ENCODE measurements at places on chromosomes 4 and X.

GRCh38 chr4:54227256-54228055 lies 1.6 kb upstream of the PDGFRA start:
- peaks cover 10% of the 10 kb centered on the region for H3K4me1 ChIP-seq
- H3K4me3 ChIP-seq = peak overlapping the region; percentile 9
- DNase-seq = no peak
- no peak overlapping the region for H3K27ac ChIP-seq
- no peaks in the 10 kb centered on the region for H3K27me3 ChIP-seq

DNA sequence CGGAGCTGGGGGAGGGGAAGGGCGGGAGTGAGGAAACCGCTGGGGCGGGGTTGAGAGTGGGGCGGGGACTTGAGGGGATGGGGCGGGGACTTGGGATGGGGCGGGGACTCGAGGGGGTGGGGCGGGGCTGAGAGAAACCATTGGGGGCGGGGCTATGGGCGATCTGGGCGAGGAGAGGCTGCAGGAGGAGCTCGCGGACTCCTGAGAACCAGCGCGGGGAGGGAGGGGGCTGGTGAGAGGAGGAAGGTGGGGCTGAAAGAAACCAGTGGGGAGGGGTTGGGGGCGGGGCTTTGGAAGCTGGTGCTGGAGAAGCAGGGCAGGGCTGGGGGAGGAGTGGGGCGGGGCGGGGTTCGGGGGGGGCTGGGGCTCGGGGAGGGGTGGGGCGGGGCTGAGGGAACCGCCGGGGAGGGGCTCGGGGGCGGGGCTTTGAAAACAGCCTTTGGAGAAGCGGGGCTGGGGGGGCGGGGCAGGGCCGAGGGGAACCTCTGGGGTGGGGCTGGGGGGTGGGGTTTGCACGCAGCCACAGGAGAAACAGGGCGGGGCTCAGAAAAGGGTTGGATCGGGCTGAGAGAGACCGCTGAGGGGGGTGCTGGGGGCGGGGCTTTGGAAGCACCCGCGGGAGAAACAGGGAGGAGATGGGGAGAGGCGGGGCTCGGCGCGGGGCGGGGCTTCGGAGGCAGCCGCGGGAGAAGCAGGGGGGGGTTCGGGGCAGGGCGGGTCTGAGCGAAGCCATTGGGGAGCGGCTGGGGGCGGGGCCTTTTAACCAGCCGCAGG lies 777 bp upstream of the EOLA2 start:
- no peaks in the 10 kb centered on the region for H3K4me1 ChIP-seq
- no peaks in the 10 kb centered on the region for H3K27me3 ChIP-seq
- H3K4me3 ChIP-seq = peak overlapping the region; percentile 78
- peak; percentile 69 for DNase-seq
- no peaks in the 10 kb centered on the region for H3K36me3 ChIP-seq

DNA sequence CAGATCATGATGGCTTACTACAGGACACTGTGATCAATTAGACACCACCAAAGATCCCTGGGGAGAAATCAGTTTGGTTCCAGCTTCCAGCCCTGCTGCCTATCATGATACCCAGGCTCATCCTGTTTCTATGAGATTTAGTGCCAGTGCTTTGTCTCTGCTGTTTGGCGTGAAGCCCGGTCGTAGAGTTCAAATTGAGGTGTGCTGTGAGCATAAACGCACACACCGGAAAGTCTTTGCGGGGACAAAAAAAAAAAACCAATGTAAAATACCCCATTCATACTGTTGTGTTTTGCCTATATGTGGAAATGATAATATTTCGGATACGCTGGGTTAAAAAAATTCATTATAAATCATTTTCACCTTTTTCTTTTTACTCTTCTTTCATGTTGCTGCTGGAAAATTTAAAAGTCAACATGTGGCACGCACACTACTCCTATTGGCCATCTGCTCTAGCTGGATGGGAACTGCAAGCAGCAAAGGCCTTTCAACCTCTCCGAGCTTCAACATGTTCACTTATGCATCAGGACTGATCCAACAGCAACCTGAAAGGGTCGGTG lies 607 bp upstream of the DKC1 start:
- no peaks in the 10 kb centered on the region for H3K27me3 ChIP-seq
- H3K4me3 ChIP-seq = peak overlapping the region; percentile 50
- H3K4me1 ChIP-seq = peaks cover 5% of the 10 kb centered on the region
- no peak for DNase-seq

GRCh38 chr4:119209077-119209476 lies 3.4 kb upstream of the USP53 start:
- H3K4me3 ChIP-seq = peak overlapping the region; percentile 18
- H3K4me1 ChIP-seq = peaks cover 35% of the 10 kb centered on the region
- peak; percentile 95 for DNase-seq
- no peaks in the 10 kb centered on the region for H3K36me3 ChIP-seq
- peak overlapping the region; percentile 70 for H3K27ac ChIP-seq

DNA sequence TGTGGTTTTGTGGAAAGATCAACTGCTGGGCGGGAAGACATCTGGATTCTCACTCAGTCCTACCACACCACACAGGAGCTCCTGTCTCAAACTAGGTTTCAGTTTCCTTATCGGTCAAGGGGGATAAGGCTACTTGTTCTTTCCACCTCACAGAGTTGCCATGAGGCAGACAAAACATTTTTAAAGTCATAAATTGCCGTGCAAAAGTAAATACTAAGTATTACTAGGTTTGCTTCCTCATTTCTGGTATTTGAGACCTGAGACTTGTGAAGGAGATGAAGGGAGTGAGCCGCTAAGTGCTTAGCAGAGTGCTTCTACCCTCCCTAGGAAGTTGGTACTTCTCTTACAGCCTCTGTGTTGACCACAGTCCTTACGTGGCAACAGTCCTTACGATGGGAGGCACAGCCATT lies 1.5 kb downstream of the LAP3 start:
- no peaks in the 10 kb centered on the region for H3K27me3 ChIP-seq
- DNase-seq = no peak
- H3K36me3 ChIP-seq = peaks cover 28% of the 10 kb centered on the region
- peaks cover 18% of the 10 kb centered on the region for H3K4me1 ChIP-seq
- H3K27ac ChIP-seq = no peak overlapping the region

- H3K4me3 ChIP-seq = no peak overlapping the region
- no peaks in the 10 kb centered on the region for H3K4me1 ChIP-seq
- DNase-seq = no peak
- no peaks in the 10 kb centered on the region for H3K27me3 ChIP-seq
- no peaks in the 10 kb centered on the region for H3K36me3 ChIP-seq
- no peak overlapping the region for H3K27ac ChIP-seq
Observed at GRCh38 chr4:94135701-94136100, 72.0 kb upstream of the SMARCAD1 start.

- H3K4me1 ChIP-seq = peaks cover 5% of the 10 kb centered on the region
- DNase-seq = no peak
- no peak overlapping the region for H3K27ac ChIP-seq
- no peaks in the 10 kb centered on the region for H3K27me3 ChIP-seq
- H3K4me3 ChIP-seq = no peak overlapping the region
Observed at GRCh38 chrX:71669492-71669891, 2.1 kb downstream of the LOC101059915 start.

DNA sequence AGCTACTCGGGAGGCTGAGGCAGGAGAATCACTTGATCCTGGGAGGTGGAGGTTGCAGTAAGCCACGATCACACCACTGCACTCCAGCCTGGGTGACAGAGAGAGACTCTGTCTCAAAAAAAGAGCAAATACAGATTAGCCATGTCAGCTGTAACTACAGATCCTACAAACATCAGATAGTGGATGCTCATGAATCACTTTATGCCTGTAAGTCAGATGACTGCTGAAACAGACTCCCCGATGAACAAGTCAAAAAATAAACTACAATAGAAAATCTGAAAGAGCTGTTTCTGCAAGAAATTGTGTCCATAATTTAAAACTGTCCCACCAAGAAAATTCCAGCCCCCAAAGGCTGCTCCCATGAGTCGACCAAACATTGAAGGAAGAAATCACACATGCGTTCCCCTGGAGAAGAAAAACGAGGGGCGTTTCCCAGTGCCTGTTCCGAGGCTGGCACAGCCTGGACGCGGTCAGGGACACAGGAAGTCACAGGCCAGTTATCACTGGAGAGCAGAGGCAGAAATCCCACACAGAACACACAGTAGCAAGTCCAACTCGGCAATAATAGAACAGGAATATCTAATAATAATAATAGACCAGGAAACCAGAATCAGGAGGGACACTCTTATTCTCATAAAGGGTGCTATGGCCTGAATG lies 30.0 kb upstream of the GTPBP6 start:
- no peaks in the 10 kb centered on the region for H3K4me1 ChIP-seq
- no peak for DNase-seq
- H3K27me3 ChIP-seq = no peaks in the 10 kb centered on the region
- no peaks in the 10 kb centered on the region for H3K36me3 ChIP-seq
- no peak overlapping the region for H3K4me3 ChIP-seq

GRCh38 chr4:75679876-75680575 lies 6.8 kb upstream of the G3BP2 start:
- no peak overlapping the region for H3K27ac ChIP-seq
- H3K27me3 ChIP-seq = no peaks in the 10 kb centered on the region
- no peaks in the 10 kb centered on the region for H3K36me3 ChIP-seq
- DNase-seq = no peak
- H3K4me3 ChIP-seq = no peak overlapping the region

DNA sequence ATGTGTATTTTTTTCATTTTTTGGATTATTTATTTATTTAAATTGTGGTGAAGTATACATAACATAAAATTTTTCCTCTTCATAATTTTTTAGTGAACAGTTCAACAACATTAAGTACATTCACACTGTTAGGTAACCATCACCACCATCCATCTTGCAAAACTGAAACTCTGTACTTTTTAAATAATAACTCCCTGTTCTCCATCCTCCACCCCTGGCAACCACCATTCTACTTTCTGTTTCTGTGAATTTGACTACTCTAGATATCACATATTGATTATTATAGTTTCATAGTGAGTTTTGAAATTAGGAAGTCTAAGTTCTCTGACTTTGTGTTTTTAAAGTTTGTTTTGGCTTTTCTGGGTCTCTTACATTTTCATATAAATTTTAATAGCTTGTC lies 89.3 kb upstream of the STX18 start:
- H3K27me3 ChIP-seq = no peaks in the 10 kb centered on the region
- no peak overlapping the region for H3K4me3 ChIP-seq
- H3K4me1 ChIP-seq = no peaks in the 10 kb centered on the region

GRCh38 chr4:39410415-39410814 lies 3.7 kb downstream of the KLB start:
- no peak for DNase-seq
- no peaks in the 10 kb centered on the region for H3K4me1 ChIP-seq
- H3K36me3 ChIP-seq = no peaks in the 10 kb centered on the region
- no peak overlapping the region for H3K27ac ChIP-seq

- H3K27me3 ChIP-seq = no peaks in the 10 kb centered on the region
- H3K4me3 ChIP-seq = no peak overlapping the region
- DNase-seq = no peak
Observed at GRCh38 chr4:150960079-150960478, 55.0 kb downstream of the LRBA start.
